ENCODE measurements at places on chromosomes 11 and 22.

DNA sequence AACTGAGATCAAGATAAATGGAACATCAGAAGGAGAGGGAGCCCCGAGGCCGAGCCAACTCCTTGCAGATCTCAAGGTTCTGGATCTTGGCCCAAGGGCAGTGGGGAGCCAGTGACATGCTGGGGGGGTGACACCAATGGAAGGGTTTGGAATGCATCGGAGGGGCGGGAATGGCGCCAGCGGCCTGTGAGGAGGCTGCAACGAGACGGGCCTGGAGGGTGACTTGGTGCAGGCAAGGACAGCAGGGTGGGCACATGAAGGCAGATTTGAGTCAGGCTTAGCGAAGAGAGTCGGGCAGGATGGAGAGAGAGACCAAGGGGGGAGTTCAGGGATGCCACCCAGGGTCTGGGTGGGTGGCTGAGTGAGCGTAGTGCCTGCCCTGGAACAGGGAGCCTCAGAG, 23.2 kb downstream of the ELFN2 start:
- DNase-seq: no peak

DNA sequence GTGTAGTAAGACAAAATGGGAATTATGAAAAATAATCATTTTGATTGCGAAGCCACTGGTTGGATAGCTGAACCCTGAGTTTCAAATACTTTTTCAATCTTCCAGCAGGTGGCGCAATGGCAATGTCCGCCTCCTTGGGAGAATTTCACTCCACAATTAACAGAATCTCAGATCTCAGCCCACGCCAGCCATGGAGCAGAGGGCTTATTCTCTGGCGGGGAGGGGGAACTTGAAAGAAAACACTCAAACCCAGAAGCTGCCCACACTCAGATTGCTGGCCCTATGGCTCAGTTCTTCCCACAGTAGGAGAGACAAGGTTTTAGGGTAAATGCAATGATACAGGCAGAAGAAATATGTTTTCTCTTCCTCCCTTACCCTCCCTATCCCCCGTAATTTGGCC, 38.7 kb upstream of the RCN1 start:
- DNase-seq: peak; percentile 1

GRCh38 chr11:76263657-76264056, 57.4 kb upstream of the WNT11 start:
- DNase-seq: no peak

DNA sequence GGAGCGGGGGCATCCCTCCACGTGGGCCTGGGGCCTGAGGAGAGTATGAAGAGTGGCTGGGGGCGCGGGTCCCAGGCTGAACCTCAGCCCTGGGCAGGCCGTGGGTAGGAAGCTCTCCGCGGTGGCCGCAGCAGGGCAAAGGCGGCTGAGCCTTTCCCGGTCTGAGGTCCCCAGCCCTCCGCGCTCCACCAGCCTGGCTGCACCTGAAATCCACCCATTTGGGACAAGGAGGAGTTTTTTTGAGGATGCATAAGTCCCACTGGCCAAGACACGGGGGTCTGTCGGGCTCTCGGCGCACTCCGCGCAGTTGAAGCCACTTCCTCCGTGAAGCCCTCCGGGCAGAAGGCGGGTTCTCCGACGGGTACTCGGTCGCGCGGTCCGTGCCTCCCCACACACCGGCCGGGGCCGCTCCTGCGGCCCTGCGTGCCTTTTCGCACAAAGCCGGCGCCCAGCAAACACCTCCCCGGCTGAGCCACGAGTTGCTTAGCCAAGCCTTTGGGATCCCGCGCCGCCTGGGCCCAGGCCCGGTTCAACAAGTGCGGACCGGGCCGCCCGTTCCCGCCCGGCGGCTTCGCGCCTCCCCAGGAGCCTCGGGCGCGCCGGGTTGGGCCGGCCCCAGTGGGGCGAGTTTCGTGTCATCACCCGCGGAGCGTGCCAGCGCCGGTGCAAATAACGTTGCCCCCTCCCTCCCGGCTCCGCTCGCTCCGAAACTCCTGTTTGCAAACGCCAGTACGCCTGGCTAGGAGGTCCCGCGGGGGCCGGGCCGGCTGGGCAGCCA, 666 bp upstream of the OVOL1 start:
- DNase-seq: no peak

GRCh38 chr22:19043121-19044085, 78.8 kb downstream of the DGCR2 start:
- DNase-seq: no peak

DNA sequence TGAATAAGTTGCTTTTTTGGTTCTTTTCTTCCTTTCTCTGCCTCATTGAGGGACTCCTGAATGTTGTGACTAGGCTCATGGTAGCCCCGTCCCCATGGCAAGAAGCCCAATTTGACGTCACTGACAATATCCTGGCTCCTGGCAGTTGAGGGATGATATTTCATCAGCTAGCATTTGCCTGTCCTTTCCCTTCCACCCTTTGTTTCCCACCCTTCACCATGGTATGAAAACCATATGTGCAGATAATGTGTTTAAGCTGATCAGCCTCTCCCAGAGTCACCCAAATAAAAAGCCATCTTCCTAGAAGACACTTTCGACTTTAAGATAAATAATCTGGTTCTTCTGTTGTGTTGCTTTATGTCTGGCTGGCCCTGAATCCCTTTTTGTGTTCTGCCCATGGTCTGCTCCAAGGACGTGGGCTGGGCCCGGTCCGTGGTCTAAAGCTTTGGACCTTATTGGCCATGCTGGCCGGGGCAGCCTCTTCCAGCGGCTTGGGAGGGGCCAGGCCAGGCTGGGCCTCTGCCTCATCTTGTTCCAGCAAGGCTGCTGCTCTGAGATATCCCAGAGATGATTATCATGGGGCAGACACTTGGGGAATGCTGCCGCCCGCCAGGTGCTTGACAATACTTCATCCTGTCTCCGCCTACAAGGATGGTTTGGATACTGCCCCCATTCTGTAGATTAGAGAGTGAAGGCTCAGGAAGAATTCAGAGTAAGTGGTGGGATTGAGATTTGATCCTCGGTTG, 5.1 kb downstream of the TSPAN18 start:
- DNase-seq: no peak

GRCh38 chr22:42653999-42654398, 4.8 kb upstream of the CYB5R3 start:
- DNase-seq: no peak

- DNase-seq: no peak
Observed at GRCh38 chr11:121892131-121892681, 223.8 kb downstream of the BLID start.

DNA sequence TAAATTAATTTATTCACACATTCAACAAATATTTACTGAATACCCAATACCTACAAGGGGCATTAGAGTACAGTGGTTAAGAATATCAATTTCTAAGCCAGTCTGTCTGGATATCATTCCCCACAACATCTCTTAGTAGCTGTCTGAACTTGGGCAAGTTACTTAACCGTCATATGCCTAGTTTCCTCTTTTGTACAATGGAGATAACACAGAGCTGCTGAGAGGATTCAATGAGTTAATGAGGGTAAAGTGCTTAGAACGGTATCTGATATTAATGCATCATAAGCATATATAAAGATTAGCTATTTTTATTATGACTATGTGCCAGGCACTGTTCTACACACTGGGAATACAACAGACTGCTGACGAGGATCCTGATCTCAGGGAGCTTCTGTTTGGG, 116.4 kb downstream of the APOL5 start:
- DNase-seq: no peak

DNA sequence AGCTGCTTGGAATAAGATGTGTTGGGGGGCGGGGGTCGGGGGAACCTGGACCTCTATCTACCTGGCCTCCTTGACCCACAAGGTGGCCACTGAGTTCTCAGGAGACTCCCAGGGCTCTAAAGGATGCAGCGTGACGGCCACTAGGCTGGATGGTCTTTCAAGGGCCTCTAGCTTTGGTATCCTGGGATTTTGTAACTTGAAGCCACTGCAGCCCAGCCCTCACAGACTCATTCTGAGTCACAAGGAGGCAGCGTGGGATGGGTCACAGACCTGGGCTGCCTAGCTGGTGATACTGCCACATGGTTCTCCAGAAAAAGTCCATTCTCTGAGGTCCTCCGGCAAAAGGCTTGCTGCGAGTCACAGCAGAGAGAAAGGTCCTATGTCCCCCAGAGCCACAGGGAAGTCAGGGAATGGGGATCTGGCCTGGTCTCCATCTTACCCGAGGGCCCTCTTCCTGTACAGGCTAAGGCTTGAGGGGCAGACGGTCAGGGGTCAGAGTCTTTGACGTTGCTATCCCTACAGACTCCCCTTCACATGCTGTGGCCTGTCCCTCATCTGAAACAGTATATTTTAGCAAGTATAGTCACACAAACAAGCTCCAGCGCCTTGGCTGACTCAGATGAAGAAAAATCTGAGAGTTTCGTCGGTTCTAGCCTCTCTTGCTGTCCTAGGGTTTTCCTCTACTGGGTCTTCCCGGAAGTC, 52.4 kb downstream of the KCNC1 start:
- no peak for DNase-seq

- no peak for DNase-seq
Observed at GRCh38 chr11:102391549-102392237, 44.7 kb downstream of the BIRC2 start.

DNA sequence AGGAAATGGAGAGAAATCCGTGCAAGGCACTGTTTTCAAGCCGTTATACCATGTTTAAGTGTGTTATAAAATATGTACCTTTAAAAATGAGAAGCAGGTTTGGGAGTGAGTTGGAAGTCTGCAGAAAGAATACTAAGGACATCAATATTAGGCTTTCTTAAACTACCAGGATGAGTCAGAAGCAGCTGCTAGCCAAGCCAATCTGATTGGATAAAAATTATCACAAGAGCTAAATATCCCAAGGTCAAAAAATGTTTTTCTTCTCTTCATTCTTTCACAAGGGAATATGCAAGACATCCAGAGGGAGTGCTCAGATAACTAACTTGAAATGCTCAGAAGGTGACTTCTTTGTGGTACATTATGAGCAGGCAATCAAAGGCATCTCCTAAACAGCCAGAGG, 19.3 kb upstream of the CKAP5 start:
- DNase-seq: no peak

GRCh38 chr11:34191578-34191977, 86.1 kb downstream of the NAT10 start:
- DNase-seq: no peak

DNA sequence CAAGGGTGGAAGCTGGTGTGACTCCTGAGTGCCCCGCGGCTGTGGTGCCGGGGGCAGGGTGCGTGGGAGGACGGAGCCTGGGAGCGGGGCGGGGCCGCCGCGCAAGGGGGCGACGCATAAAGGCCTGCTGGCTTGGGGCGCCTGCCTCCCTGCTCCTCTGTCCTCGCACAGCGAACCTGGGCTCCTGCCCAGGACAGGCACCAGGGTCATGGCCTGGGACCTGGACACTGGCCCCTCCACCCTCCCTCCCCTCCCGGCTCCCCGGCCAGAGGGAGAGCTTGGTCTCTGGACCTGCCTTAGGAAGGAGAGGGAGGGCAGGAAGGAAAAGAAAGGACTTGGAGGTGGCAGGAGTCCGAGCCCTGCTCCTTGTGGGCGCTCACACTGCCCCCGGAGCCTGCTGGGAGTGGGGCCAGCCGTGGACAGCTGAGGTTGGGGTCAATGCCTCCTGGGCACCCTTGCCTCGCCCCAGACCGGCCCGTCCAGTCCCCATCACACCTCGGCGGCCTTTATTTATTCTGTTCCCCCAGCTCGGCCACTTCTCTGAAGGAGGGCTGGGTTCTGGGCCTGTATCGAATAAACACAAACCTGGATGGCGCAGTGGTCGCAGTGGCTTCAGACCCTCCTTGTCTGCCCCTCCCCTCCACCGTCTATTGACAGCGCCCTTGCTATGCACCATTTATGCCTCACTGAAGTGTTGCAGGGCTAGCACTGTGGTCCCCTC, 8.7 kb downstream of the SLC16A8 start:
- no peak for DNase-seq

- DNase-seq: no peak
Observed at GRCh38 chr11:66317322-66317722, 478 bp upstream of the CD248 start.

GRCh38 chr11:110336054-110336453, 39.6 kb upstream of the RDX start:
- DNase-seq: no peak

- DNase-seq: no peak
Observed at GRCh38 chr11:10541561-10541930, 559 bp upstream of the RNF141 start.

DNA sequence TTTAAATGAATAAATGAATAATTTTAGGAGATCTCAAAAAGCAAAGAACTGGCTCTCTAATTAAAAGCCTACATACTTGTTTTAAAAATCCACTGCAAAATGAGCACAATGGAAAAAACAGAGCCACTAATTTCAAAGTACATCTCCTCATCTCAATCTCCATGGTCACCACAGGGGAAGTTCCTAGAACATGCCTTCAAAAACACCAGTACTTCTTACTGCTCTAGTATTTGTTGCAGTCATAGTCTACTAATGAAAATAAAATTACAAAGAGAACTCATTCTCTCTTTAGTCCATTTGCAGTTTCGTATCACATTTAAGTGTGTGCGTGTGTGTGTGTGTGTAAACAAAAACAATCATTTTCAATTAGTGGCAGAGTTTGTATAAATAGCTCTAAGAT, 54.0 kb downstream of the PIK3C2A start:
- no peak for DNase-seq

DNA sequence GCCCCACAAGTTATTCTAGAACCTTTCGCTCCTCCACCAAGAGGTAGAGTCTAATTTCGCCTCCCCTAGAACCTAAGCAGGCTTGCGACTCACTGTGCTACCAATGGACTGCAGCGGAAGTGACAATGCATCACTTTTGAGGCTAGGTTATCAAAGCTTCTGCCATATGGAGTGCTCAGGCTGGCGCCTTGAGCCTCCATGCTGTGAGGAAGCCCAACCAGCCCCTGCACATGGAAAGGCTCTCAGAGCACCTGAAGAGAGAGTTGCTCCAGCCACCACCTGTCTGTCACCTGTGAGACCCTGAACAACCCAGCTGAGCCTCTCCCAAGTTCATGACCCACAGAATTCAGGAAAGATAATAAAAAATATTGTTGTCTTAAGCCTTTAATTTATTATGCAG, 29.3 kb upstream of the CBX7 start:
- no peak for DNase-seq

- DNase-seq: no peak
Observed at GRCh38 chr11:126405906-126406305, 50.4 kb downstream of the ST3GAL4 start.

DNA sequence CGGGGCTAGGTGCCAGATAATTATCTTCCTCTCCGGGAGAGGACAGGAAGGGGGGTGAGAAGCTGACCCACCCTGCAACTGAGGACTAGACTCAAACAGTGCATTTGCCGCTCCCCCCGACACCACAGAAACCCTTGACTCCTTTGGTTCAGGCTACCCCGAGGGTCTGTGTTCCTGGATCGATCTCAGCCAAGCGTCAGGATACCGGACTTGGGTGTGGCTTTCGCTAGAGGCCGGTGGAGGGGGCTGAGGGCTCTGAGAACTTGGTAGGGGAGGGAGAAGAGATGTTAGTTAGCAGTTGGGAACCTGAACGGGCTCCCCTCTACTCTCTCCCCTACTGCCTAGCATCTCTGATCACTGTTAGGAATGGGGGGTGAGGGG, 840 bp downstream of the SEZ6L start:
- DNase-seq: no peak

- DNase-seq: no peak
Observed at GRCh38 chr11:15918212-15918611, 438.1 kb downstream of the SOX6 start.
